ENCODE measurements at places on chromosomes 4 and X.

DNA sequence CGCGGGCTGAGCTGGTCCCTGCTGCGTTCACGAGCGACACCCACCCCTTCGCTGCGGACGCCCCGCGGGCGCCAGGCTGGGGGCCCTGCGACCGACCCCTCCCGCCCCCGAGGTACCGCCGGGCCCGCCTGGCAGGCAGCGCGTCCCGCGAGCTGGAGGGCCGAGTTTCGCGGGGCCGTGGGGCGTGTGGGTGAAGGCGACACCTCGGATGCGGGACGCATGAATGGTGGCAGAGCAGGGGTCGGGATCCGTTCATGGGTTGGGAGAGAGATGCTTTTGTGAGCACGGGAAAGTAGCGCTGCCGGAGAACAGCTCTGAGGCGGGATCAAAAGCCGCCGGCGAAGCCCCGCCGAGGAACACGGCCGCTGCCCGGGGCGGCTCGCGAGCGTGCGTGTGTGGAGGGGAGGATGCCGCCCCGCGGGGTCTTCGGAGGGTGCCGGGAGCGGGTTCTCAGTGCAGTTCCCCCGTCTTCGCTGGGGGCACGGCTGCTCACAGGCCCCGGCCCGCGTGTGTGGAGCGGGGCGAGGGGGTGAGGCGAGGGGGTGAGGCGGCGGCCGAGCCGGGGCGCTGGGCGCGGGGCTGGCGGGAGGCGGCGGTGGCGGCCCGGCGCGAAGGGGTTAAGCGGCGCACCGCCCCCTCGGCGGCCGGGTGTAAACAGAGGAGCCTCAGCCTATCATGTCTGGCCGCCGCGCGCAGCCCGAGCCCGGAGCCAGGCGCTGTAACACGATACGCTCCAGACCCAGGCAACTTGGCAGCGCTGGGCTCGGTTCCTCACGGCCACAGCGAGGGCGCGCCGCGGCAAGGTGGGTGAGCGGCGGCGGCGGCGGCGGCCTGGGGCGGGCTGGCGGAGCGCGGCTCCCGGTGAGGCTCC is 205.3 kb downstream of the TENM3 start:
- peak; percentile 47 for DNase-seq

DNA sequence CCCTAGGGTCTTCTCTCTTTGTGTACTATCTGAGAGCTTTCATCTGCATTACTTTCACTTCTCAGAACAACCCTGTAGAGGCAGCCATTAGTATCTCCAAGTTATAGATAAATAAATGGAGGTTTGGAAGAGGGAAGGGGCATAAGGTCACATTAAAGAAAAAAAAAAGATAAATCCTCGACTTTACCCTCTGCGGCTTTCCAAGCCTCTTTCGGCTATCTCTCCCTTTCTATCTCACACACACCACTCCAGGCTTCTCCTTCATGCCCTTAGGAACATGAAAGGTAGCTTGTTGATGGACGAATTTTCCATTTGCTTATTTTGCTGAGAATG is 660 bp upstream of the ARHGEF9 start:
- DNase-seq: no peak

GRCh38 chr4:176238826-176239225 is 30.2 kb downstream of the ASB5 start:
- no peak for DNase-seq

DNA sequence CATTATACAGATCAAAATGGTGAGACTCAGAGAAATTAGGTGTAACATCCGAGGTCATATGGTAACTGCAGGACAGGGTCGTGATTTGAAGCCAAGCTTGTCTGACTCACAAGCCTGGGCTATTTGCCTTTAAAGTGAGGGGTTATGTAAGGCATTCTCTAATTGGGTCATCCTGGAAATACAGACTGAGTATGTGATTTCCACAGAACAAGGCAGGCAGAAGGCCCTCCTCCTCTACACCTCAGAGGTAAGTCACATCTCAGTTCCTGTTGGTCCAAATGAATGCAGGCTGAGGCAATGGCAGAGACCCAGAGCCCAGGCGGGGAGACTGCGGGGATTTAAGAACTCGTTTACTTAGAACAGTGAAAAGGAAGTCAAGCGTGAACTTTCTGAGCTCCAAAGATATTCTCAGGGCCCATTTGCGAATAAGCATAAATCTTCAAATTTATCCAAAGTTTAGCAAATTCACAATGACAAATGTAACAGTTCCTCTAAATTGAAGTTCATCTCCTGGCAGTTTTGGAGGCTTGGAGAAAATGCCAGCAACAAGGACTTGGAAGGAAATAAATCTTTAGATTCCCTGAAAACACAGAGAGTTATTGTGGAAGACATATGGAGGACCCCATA is 153.3 kb downstream of the LDB2 start:
- no peak for DNase-seq

DNA sequence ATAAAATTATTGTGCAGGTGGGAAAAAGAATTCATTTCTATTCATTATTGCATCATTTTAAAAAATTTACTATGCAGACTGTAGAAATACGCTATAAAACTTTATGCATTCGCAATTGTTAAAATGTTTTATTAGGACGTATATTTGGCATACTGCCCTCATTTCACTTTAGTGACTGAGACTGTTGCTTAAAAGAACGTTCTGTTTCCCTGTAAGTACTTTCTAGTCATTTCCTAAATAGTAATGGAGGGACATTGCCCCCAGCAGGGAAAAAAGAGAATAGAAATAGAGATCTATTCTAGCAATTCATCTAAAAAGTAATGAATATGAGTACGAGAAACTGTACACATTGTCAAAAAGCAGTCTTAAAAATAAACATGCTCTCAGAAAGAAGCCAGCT is 1295.8 kb upstream of the TENM3 start:
- no peak for DNase-seq

DNA sequence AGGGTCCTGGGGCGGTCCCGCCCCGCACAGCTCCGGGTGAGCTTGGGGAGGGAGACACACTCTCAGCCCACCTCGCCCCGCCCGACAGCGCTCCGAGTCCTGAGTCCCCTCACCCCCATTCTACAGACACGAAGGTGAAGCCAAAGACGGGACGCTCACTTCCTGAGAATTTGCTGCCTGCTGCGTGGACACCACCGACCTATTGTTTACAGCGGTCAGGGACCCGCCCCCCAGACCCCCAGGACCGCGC is 796 bp upstream of the ZNF141 start:
- DNase-seq: no peak

- DNase-seq: no peak
Observed at GRCh38 chrX:9899640-9900111, 67.5 kb upstream of the CLDN34 start.

DNA sequence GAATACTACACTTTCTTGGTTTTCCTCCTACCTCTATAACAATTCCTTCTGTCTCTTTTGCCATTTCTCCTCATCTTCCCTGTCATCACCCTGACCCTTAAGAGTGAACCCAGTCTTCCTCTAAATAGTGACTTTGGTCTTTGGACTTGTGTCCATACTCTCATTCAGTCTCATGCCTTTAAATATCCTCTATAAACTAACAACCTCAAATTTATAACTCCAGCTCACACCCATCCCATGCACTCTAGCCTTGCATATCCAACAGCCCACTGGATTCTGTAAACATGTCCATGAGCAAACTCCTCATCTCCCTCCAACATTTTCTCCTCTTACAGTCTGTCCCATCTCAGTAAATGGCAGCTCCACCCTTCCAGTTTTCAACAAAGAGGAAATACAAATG is 15.0 kb downstream of the BCLAF3 start:
- DNase-seq: no peak

DNA sequence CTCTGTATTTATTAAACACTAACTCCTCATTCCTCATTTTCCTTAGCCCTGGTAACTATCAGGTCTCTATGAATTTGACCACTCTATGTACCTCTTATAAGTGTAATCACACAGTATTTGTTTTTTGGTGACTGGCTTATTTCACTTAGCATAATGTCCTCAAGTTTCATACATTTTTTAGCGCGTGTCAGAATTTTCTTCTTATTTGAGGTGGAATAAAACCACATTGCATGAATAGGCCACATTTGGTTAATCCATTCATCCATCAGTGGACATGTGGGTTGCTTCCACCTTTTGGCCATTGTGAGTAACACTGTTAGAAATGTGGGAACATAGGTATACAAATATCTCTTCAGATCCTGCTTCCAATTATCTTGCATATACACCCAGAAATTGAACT is 341.2 kb upstream of the BOD1L1 start:
- DNase-seq: no peak

GRCh38 chr4:159079074-159079473 is 23.8 kb upstream of the RAPGEF2 start:
- no peak for DNase-seq

DNA sequence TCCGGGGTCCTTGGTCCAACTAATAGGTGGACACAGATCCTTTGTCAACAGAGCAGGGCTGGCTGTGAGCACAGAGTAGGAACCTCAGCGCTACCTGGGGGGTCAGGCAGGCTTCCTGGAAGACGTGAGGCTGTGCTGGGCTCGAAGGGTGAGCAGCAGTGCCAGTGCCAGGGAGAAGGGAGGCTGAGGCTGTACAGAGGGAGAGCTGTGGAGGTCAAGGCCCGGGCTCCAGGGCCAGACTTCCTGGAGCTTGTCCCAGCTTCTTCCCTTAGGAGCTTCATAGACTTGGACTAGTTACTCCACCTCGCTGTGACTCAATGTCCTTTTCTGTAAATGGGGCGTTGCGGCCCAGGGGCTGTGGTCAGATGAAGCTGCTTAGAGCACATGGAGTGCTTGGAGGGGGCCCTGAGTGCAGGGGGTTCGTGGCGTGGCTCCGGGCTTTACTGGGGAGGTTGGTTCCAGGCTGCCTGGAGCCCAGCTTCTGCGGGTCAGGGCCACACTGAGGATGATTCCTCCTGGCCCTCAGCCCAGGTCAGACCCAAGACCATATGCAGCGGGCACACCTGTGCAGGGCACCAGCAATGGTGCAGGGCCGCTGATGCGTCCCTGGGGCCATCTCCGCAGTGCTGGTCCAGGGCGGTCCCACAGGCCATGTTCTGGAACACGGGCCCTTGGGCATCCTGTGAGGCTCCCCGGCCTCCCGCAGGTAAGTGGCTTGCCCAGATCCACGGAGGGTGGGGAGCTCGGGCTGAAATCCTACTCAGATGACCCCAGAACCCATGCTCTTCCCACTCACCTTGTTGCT is 98.1 kb downstream of the DCTD start:
- DNase-seq: no peak
